SW 1271 (cell line): ENCODE measurements at places on chromosomes 11 and 22.

DNA sequence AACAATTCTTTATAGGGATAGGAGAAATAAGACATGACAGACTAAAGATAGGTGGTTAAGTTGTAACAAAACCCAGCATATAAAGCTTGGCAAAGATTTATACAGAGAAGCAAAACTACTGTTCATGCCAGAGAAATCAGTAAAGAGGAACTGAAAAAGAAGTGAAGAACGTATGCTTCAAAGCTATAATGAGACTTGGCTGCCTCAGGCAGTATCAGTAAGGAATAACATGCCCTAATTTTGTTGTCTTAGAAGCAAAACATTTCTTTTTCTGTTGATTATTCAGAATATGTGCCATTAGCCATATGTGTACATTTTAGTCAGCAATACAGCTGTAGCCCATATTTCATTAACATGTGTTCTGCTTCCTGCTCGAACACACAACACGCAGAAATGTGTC, 403.2 kb downstream of the NELL1 start:
- no peak for DNase-seq

DNA sequence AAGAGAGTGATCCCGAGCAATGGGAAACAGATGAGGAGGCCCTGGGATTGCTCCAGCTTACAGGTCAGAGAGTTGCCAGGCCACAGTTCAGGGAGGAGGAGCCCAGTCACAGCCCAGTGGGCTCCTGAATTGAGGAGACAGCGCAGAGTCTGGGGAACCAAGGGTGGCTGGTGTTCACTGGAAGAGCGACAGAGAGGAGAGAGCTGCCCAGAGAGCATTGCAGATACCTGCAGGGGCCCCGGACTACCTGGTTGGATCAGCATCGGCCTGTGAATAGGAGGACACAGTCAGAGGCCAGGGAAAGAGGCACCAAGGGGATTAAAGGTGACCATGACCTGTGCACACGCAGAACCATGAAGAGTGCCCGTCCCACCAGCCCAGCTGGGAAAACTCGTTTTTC, 648.6 kb downstream of the TBC1D22A start:
- DNase-seq, result no peak

DNA sequence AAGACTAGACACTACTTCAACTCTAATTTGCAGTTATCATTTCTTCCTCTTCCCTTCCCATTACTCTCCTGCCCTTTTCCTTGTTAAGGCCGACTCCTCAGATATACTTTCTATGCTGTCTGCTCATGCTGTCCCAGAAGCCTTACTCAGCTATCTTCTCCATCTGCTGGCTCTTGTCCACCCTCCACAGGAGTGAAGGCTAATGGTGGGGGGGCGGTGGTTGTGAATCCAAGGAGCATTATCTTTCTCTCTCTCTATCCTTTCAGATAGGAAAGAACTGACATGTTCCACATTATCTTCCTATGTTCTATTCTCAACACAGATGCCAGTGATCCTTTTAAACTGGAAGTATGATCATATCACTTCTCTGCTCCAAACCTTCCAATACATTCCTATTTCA, 37.4 kb downstream of the USP28 start:
- DNase-seq, result no peak

GRCh38 chr22:30416403-30416802, 9.2 kb upstream of the MTFP1 start:
- DNase-seq, result no peak
